ENCODE measurements at places on chromosomes 12 and 14.
A peak's percentile ranks its signal among the peaks of the same experiment; 100 is the strongest.

- no peak for DNase-seq
These were observed 33.5 kb downstream of the SLC6A12 start for GRCh38 chr12:180445-180844.

DNA sequence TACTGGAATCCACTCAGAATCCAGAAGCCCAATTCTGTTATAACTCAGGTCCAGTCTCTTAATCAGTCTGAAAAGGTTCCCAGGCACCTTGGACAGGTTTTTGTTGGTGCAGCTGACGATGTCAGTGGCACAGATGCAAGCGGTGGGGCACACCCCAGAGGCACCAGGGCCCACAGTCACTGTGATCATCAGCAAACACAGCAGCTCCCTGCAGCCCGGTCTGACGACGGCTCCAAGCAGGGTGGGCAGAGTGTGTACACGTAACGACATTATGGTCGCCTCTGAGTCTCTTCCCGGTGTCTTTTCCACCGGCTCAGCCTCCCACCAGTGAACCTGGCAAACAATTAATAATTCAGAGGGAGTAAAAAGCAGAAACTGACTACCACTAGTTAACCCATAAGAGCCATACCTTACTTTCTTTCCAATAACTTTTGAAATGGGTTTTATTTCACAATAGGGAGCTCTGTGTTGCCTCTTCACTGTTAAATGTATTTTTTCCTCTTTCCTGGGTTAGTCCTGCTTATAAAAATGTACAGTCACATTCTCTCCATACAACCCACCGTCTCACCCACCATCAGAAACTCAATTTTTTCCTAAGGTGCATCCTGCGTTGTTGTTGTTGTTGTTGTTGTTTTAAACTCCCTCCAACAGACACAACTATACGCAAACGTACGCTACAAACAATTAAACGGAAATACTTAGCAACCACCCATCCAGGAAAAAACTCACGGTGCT lies 521 bp upstream of the PCED1B start:
- DNase-seq, result no peak

DNA sequence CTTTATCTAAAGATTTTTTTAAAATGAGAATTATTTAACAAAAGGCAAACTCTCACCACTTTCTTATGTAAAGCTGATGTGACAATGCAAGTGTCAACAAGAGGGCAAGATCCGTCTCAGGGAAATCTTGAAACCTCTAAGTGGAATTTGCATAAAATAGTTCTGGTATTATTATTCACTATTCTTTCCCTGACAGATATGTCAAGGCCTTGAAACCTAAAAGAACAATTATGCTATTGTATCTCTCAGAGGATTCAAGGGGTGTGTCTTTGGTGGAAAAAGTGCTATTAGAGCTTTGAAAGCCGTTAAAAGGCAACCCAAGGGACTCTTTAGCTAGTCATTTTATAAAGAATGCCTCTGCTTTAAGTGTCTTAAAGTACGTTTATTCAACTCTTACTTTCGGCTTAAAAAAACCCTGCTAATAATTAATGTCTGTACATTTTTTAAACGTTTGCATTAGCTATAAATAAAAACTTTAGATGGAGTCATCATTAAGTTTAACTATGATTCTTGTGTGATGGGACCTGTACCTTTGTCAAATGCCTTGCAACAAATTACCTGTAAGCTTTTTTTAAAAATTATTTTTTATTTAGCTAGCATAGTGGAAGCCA lies 585.5 kb downstream of the VRK1 start:
- no peak for DNase-seq

DNA sequence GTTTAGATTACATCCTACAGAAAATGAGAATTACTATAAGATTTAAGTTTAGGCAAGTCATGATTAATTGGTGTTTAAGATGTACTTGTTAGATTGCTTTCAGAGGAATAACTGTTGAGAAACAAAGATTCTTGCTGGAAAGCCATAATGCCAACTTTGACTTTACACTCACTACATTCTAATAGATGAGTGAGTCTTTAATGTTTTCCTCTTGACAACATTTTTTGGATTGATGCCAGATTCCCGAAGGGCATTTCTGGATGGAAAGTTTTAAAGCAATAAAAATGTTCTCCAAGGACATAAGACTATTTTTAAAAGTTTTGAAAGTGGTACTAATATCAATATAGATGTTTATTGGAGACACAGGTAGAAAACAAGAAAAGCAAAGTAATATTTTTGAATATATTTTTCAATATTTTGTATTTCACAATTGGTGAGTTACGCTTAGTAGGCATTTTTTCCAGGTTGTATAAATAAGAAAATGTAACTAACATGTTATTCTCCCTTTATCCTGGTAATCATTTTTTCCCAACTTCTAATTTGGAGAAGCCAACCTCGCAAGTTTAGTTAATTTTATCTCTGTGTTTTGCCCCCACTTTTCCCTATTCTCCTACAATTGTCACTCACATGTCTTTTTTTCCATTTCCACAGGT lies 307.3 kb downstream of the CEP128 start:
- no peak for DNase-seq

DNA sequence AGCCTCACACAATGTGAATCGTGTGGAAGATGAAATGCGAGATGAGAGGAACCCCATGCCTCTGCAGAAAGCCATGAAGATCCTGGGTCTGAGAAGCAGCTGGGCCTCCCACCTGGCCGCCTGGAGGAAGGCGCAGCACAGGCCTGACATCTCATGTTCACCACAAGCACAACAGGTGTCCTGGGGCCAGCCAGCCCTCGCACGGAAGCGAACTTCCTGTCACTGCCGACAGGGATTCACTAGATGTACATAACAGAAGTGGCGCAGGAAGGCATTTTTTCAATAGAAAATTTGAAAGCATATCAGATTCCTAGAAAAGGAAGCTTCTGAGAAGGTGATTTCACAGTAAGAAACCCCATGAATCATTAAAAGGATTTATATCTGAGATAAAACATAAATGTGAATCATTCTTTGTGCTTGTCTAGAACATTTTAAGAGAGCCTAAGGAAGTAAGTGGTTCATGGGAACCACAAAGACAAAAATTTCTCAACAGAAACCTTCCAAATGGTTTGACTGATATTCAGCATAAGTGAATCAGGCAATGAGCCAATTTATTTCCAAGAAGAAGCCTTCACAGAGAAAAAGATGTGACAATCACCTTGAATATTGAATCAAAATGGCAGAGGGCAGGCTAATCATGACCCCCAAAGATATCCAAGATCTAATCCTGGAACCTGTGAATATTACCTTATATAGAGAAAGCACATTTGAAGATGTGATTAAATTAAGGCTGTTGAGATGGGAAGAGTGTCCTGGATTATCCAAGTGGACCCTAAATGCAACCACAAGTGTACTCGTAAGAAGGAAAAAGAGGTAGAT lies 311.9 kb downstream of the DUSP6 start:
- DNase-seq, result peak; percentile 44
